ENCODE measurements at places on chromosomes 12 and 14.

DNA sequence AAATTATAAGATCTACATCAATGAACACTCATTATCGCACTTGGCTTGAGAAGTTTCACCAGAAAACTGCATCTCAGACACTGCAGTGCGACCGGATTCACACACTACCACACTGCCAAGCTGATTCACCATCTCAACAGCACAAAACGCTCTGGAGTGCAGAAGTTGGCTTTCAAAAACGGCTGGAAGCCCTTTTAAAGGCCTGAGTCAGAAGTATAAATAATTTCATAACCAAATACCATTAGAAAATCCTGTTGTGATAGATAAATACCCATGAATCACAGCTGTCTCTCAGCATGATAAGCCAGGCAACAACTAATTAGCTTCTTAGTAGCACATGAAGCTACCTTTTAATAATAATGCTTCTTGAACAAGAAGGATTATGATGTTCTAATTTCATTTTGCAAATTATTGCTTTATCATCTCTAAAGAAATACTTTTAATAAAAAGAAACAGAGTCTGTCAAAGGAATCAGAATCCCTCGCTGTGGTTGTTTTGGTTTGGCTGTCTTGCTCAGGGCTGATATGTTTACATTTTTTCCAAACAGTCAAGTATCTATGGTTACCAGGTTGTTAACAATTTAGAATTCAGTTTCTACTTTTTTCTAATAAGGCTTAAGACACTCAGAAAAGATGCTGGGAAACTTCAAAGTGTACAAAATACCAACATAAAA lies 51.2 kb downstream of the SLC2A13 start:
- DNase-seq = peak; percentile 6

- DNase-seq = peak; percentile 23
These were observed 36.8 kb downstream of the PPHLN1 start for GRCh38 chr12:42362647-42363260.

DNA sequence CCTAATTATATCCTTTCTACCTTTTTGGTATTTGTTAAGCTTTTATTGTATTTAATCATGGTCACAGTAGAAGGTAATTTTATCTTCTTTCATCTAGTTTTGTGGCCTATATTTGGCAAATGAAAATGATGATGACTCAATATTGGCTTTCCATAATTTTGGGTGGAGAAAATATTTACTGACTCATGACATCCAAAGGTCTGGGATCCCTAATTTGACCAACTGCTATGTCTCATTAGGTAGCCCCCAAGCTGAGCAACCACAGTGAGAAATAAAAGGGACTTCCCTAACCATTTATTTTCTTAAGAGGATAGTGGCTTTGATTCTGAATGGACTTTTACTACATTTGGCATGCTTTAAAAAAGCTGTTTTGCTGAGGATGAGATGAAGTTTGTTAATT lies 289.5 kb downstream of the RMST start:
- DNase-seq = no peak

DNA sequence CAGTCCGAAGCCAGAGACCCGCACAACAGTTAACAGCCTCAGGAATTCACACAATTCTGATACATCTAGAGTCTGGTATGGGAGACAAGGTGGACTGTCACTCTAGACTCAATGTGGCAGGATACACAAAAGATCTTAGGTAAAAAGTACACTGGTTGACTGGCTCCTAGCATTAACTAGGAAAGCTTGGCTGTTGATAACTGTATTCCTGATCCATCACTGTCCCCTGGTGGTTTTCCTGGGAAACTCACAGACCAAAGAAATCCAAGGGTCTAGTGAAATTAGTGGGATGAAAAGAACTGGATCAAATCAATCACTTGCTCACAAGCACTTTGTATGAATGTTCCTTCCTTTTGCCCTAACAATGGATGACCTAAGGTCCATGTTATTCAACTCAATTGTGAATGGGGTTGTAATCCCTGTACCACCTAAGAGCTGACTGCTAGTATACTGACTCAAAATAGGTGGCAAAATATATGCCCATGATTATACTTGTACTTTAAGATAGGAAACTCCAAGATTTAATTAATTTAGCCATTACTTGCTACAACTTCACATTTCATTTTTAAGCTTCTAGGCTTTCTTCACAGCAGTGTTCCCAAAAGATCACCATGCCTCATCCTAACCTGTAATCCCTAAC lies 14.0 kb downstream of the NPC2 start:
- DNase-seq = no peak

DNA sequence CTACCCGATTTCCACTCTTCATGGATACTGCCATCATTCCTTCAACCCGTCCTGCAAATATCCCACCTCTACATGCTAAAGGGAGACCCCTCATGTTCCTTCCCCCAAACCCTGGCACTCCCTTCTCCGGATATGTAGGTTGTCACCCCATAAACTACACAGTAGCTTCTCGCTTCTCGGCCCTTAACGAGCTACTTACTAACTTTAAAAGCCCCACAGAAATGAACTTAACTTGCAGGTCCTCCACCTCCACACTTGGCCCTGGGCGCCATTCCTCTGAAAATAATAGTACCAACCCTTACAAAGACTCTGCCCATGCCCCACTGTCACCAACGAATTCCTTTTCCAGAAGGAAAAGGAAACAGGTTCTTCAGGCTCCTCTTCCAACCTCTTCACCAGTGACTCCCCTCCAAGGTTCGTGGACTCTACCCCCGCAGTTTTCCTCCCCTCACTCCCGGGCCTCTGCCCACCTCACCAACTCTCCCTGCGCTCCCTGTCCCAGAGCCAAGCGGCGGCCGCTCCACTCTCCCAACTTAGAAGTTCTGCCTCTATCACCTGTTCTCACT lies 1.2 kb downstream of the SPPL3 start:
- no peak for DNase-seq

DNA sequence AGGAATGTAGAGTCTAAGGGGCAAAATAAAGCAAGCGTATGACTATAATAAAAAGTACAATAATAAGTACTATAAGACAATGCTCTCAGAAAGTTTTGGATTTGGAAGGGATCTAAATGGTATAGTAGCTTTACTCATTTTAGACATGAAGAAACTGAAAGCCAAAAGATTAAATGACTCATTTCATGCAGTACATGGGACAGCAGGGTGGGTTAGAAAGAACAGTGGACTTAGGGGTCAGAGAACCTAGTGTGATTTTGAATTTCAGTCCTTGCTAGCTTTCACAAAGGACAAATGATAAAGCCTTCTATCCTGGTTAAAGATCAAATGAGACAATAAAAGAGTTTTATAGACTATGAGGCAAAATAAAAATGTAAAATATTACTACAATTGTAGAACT lies 6.8 kb upstream of the LEMD3 start:
- DNase-seq = no peak

- no peak for DNase-seq
These were observed 7.7 kb downstream of the FAM222A start for GRCh38 chr12:109721276-109721675.

DNA sequence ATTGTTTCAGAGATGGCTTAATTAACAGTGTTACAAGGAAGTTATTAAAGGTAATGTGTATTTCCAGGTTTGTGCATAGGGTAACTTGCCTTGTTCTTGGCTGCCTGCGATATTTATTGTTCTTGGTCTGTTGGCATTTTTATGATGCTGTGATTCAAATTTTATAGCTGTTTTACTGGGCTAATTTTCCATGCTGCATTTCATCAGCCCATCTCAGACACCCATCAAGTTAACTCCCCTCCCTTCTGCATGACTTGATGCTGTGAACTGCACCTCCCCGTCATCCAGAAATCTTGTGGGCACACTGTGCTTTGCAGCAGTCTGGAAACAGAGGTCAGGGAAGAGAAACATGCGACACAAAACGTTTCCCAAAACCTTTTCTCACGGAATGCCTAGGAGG lies 1049.2 kb downstream of the AACS start:
- no peak for DNase-seq

DNA sequence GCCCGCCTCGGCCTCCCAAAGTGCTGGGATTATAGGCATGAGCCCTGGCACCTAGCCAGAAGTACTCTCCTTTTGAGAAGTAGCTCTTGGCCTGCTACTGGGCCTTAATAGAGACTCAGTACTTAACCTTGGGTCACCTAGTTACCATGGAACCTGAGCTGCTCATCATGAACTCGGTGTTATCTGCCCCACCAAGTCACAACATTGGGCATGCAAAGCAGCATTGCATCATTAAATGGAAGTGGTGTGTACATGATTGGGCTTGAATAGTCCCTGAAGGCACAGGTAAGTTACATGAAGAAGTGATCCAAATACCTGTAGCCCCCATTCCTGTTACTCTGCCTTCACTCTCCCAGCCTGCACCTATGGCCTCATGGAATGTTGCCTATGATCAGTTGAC lies 18.0 kb upstream of the ATF7 start:
- no peak for DNase-seq

DNA sequence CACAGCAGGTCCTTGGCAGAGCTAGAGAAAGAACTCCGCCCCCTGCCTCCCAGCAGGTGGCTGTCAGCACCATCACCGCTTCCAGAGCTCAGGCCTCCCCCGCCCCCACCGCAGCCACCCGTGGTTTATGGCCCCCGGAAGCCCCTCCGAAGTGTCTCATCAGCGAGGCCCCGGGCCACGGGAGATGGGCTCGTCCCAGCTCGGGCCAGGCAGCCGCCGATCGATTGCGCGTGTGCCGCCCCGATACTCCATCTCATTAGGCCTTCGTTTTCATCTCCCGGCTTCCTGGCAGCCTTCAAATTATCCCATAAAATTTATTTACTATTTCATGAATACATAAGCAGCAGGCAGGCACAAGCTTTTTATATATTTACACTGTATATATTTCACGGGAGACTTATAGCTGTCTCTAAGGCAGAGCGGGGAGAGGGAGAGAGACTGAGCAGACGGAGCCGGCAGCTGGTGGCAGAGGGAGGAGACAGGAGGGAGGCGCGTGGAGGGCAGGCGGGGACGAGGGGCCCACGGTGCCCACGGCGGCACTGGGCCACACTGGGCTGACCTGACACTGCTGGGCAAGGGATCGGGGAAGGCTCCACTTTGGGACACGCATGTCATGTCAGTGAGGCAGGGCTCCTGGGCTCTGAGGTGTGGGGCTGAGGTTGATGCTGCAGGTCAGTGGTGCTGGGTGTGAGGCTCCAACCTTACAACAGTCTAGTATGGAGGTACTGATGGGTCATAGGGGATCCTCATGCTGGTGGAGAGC lies 241.2 kb downstream of the RBM19 start:
- DNase-seq = no peak

DNA sequence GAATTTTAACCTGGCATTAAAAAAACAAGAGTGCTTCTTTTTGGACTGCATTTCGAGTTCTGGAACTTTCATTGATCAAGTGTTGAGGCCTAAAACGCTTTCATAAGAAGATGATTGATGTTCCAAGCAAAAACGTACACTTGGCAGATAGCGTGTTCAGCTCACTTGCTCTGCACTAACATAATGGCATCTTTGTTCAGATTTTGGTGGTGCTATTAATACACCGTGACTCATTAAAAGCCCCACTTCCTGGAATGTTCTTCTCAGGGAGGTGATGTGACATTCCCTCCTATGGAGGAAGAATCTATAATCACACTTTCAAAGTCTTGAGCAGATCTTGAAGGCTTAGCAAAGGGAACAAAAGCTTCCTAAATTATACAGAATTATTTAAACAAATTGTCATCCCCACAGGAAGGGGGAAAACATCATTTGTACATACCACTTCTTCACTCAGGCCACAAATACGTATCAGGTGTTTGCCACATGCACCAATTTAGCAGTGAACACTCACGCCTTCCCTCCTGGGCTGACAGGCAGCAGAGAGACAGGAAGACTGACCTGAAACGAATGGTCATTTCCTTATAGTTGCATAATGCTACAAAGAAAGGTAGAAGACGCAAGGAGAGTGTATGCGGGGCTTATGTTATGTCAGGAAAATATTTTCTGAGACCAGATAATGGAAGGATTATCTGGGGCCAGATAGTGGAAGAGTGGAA lies 15.4 kb downstream of the HSP90AA1 start:
- no peak for DNase-seq

DNA sequence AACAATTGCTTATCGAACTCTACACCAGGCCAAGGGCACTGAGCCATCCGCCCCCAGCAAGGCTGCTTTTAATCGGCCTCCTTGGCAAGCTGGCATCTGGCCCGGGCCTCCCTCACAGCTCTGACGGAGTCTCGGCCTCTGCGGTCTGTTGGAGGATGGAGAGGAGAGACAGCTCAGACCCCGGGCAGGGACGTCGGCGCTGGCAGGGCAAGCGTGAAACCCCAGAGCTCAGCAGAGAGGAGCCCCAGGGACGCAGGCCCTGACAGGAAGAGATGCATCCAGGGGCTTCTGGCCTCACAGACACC lies 17.5 kb downstream of the CAMKK2 start:
- DNase-seq = no peak

DNA sequence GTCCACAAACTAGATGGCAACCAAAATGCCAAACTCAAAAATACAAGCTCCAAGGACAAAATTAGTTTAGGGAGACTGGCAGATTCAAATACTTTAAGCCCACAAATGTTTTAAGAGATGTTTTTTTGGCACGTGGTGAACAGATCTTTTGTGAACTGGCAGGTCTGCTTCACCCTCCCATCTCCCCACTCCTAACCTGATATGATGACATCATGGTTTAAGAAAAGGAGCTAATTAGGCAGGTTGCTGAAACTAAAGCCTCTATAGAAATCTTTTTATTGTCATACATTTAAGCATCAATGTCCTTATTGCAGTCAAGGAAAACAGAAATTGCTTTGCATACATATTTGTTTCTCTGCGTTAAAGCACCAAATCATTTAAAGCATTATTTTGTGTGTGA lies 5.8 kb downstream of the LRIG3 start:
- DNase-seq = no peak

DNA sequence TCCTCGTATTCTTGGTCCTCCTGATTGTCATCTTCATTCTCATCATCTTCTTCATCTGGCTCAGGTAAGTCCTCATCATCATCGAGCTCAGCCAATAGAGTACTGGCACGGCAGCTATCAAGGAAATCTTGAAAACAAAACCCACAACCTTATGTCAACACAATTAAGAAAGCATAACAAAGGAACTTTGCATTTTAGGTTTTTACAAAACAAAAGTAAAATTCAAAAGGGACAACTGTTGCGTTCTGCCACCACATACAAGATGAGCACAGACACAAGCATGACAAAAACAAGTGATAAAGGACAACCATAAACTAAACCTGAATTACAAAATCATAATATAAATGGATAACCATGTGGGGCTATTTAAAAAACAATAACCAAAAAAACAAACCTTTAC lies 84.7 kb downstream of the HECTD1 start:
- DNase-seq = no peak

- no peak for DNase-seq
These were observed 41.5 kb upstream of the NR2C1 start for GRCh38 chr12:95114766-95115405.

DNA sequence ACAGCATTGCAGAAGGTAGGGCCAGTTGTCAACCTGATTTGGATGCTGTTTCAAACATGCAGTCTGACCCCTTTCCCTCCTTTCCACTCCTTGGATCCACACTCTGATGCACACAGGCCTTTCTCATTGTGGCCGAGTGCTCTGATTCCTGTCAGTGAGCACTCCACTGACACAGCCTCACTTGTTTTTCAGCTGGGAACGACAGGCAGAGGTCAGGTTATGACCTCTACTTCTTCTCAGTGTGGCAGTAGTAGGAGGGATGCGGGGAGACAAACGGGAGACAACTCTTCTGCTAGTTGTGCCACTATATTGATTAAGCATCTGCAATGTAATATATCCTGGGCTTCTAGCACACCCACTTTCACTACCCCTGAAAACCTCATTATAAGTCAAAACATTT lies 61.8 kb downstream of the DERA start:
- DNase-seq = no peak
